Fibroblast of lung (primary cell): ENCODE measurements at places on chromosomes 2 and 18. TPM values are rescaled to one million over a fixed set of nuclear protein-coding genes. Genes with fewer than 3 reads are reported as not detected.

HAUS1 gene
- 25.4 and 37.0 TPM in 2 replicates for total RNA-seq

DNA sequence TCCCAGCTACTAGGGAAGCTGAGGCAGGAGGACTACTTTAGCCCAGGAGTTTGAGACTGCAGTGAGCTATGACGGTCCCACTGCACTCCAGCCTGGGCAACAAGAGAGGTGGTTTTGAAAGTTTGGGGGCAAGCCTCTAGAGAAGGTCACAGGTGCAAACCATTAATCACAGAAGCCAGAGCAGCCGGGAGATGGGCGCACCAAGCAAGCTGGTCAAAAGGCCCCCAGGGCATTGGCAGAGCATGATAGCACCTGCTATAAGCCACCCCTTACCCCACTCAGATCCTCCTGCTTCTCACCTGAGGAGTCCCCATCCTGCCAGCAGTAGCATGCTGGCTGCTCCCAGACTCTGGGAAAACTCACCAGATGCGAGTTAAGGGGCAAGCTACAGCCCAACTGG lies 116.1 kb upstream of the RAB12 start:
- DNase-seq: no peak

- DNase-seq: no peak
These were observed 942.2 kb downstream of the CNTNAP5 start for GRCh38 chr2:124967325-124967724.

GRCh38 chr18:24928301-24928878 lies 423.6 kb downstream of the ZNF521 start:
- DNase-seq: no peak
